Heart right ventricle (tissue), 16 donors: ENCODE measurements at places on chromosomes 11 and 22.

DNA sequence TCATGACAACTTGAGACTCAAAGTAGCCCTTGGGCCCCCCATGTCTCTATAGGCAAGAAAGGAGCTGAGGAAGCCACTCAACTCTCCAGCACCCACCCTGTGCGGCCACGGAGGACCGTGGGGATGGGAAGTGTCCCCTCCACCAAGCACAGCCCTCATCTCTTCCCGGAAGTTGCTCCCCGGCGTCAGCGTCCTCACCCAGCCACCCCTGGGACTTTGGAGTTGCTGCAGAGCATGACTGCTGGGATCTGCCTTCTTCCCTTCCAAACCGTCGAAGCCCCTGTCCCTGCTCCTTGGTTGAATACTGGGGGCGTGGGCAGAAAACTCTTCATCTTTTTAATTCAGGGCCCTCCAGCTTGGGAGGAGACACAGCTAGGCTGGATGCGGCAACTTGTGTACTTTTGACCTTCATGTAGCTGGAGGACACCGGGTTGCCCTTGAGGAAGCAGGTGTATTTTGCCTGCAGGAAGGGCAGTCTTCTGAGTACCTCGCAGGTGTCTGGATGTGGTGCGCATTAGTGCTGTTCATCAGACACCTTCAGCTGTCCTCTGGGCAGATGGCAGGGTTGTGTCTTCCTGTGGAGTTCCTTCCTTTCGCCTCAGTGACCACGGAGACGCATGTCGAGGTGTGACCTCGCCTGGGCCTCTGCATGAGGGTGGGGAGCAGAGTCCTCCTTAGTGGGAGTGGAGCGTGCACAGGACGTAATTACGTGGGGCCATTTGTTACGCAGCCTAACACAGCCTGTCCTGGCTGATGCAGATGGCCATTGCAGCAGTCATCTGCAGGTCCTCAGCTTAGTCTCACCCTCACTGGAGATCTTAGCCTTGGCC, 12.2 kb upstream of the IFITM3 start:
- DNase-seq, result no peak

- no peak for DNase-seq
These were observed 88.3 kb downstream of the TSPAN18 start for GRCh38 chr11:44814881-44815592.

DNA sequence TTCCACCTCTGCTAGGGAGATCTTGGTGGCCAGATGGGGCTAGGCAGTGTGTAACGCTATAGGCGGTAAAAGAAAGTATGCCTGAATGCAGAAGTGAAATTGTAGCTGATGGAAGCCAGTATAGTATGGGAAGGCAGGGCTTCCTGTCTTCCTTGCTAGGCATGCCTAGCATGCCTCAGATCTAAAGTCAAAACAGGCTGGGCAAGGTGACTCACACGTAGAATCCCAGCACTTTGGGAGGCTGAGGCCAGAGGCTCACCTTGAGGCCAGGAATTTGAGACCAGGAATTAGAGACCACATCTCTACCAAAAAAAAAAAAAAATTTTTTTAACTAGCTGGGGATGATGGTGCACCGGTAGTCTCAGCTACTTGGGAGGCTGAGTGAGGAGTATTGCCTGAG, 281.7 kb upstream of the MTNR1B start:
- DNase-seq, result no peak

DNA sequence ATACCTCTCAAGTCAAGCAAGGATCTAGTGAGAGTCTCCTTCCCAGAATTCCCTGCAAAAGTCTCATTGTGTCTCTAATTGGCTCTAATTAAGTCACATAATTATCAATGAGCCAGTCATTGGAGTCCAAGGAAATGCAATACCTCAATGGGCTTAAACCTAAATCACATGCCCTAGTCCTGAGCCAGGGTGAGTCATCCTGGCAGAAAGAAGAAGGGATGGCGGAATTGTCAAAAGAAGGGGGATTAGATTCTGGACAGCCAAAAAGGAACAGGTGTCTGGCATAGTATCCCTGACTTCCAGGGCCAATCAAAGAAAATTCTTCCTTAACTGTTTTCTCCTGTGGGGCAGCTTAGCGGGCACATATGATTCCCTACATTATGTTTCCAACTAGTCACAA, 25.1 kb upstream of the LDLRAD3 start:
- no peak for DNase-seq

- DNase-seq, result no peak
These were observed 51.1 kb downstream of the RTN4R start for GRCh38 chr22:20216863-20217499.

DNA sequence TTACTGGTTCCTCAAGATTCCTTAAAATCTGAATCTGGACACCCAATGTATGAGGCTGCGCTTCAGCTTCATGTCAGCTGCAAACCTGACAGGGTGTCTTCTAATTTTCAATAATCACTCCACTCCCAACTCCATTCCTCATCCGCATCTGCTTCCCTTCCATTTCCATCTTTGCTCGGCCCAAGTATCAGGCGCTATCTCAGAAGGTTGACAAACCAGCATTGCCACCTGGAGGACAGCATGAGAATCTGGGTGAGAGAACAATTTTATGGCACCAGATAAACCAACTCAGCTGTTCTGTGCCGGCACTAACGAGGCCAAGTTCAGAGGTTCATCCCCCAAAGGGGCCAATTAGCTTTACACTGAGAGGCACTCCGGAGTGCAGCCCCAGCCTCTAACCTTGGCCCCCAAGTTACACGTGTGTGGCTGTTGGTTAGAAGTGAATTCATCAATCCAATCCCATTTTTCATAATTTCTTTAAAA, 79.1 kb upstream of the LMO2 start:
- no peak for DNase-seq

- DNase-seq, result no peak
These were observed 574.3 kb downstream of the NTM start for GRCh38 chr11:131944736-131945135.

- no peak for DNase-seq
These were observed 128.8 kb downstream of the SGSM3 start for GRCh38 chr22:40499209-40499623.

- DNase-seq, result peak; percentile 56
These were observed 30.9 kb upstream of the PARVB start for GRCh38 chr22:43993072-43993760.

GRCh38 chr22:26890870-26891269, 233.5 kb downstream of the MIAT start:
- DNase-seq, result no peak

DNA sequence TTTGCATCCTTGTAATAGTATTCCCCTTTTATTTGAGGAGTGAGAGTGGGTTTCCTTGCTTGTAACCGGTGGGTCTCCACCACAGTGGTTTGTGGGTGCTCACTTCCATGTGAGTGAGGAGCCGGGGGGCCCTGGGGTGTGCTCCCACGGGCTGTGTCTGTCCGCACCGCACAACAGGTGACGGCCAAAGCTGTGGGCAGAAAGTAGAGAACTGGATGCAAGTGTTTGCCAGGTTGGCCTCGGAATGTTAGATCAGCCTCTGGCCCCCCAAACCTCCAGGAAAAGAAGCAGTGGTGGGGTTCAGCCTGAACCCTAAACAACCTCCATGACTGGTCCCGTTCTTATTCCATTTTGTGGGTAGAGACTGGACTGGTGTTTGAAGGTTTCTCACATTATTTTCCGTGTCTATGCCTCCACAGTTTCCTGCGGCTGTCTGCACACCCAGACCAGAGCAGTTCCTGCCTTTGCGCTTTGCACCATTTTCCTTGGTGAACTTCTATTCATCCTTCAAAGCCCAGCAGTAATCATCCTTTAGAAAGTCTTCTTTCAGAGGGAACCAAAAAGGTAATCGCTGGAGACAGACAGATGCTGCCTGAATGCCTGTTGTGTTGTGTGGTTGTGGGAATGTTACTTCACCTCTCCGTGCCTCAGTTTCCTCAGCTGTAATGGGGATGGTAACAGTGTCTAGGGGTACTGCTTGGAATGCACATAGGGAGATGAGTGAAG, 77.2 kb downstream of the MYEOV start:
- DNase-seq, result peak; percentile 0

DNA sequence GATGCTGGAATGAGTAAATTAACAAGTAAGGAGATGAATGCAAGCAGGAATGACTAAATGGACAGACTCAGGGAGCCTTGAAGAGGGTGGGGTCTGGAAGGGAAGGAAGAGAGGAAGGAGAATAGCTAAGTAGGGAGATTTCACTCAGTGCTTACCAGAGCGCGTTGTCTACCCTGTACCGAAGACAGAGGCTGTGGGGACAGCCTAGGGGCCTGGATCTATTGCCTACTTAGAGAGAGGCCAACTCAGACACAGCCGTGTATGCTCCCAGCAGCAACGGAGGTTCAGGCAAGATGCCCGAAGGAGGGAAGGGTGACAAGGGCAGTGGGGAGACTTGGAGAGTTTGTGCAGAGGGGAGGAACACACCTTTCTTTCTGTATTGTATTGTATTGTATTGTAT, at the start of gene FOLR2:
TSS of gene FOLR2 (plus strand) at position 157 of the 400 bp plus-strand sequence. CDS start 1,791 bp downstream, outside the sequence.
- no peak for DNase-seq

DNA sequence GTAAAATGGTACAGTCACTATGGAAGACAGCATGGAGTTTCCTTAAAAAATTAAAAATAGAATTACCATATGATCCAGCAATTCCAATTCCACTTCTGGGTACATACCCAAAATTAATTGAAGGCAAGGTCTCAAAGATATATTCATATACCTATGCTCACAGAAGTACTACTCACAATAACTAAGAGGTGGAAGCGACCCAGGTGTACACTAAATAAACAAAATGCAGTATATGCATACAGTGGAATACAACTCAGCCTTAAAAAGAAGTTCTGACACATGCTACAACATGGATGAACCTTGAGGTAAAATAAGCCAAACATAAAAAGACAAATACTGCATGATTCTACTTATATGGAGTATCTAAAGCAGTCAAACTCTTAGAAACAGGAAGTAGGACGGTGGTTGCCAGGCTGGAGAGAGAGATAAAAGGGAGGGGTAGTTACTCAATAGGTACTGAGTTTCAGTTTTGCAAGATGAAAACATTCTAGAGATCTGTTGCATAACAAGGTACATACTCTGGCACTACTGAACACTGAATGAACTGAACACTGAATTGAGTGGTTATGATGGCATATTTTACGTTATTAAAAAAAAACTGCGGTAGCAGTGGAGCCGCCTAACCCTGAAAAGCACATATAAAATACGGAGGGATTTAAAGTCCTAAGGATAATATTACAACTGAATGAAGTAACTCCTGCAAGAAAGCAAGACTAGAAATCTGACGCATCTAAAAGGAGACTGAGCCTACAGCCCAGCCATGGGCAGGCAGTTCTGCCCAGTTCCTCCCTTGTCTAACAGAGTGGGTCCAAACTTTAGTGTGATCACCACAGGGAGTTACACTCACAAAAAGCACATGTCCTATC, 12.8 kb downstream of the DGCR2 start:
- DNase-seq, result no peak

GRCh38 chr22:38317995-38318715, 922 bp upstream of the CSNK1E start:
- peak; percentile 74 for DNase-seq

- no peak for DNase-seq
These were observed 150.8 kb upstream of the TIMP3 start for GRCh38 chr22:32650553-32651345.

- DNase-seq, result no peak
These were observed 61.8 kb downstream of the ALX4 start for GRCh38 chr11:44248109-44248508.

DNA sequence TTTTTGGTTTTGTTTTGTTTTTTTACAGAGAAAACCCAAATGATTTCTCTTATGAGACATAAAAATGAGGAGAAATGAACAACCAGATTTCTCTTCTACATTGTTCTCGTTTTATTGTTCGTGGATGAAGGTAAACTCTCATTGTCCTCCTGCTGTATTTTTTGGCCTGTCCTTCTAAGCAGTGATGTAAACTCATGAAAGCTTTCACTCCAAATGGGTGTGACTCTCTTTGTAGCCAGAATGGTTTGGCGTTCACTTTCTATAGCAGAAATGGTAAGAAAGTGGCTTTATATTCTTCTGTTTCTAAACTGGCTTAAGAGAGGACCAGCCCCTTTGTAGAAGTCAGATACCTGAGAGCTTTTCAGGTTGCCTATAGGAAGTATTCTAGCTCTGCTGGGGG, 15.5 kb upstream of the BMAL1 start:
- DNase-seq, result no peak

GRCh38 chr22:49817359-49817758, 10.3 kb downstream of the BRD1 start:
- no peak for DNase-seq

DNA sequence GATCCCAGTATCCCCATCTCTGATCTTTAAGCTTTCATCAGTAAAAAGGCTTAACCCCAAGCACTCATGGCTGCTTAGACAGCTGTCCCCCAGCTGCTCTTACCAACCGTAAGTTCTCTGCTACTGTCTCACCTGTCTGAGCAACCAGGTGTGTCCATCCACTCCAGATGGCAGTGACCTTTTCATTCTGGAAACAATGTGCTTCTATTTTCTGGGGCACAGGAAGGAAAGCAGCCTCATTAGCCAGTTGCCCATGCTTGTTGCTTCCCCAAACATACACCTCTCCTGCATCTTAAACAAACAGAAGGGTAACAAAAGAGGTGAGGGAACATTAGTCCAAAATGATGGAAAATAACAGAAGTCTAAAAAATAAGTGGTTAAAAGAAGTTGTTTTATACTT, 24.4 kb downstream of the SERGEF start:
- DNase-seq, result no peak

GRCh38 chr11:60265373-60266214, 14.9 kb upstream of the MS4A4A start:
- peak; percentile 11 for DNase-seq
